ENCODE measurements at places on chromosomes 12 and 14.

GRCh38 chr14:22438742-22439141, 150.3 kb downstream of the DAD1 start:
- DNase-seq: no peak

DNA sequence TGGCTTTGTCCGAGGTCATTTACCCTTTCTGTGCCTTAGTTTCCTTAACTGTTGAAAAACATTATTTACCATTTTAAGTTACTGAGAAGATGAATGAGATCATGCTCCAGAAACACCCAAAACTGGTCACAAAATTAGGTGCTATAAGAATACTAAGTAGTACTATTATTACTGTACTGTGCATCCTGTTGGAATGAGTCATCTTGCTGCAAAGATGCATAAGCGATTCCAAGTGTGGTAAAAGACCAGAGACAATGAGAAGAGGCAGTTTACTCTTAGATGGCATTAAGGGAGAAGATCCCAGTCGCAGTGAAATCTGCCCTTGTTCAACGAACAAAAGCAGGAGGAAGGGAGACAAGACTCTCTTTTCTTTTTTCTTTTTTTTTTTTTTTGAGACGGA, 4.2 kb upstream of the PLEKHA5 start:
- DNase-seq: no peak

- DNase-seq: no peak
Measured at GRCh38 chr12:78931466-78931990, 67.0 kb downstream of the SYT1 start.

- DNase-seq: no peak
Measured at GRCh38 chr12:765840-766239, 13.5 kb downstream of the WNK1 start.

GRCh38 chr12:41011939-41012338, 176.2 kb upstream of the PDZRN4 start:
- no peak for DNase-seq

DNA sequence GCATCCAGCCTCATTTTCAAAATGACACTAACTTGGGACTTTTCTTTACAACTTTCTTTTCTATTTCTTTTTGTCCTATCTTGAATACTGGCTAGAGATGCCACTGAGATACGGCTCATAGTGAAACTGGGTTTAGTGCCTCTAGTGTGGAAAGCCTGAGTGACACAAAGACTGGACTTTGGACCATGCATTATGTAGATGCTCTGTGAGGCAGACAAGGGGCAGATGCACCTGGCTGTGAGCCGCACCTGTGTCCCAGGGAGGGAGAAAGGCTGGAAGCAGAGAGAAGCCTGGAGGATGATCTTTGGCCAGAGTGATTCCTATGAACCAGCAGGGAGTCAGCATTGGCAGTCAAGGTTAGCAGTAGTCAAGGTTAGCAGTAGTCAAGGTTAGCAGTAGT, 852.3 kb upstream of the TMEM132C start:
- no peak for DNase-seq

- DNase-seq: no peak
Measured at GRCh38 chr12:49293056-49293956, 1.6 kb upstream of the PRPH start.

GRCh38 chr14:94935706-94936300, 165.9 kb upstream of the GSC start:
- DNase-seq: no peak

DNA sequence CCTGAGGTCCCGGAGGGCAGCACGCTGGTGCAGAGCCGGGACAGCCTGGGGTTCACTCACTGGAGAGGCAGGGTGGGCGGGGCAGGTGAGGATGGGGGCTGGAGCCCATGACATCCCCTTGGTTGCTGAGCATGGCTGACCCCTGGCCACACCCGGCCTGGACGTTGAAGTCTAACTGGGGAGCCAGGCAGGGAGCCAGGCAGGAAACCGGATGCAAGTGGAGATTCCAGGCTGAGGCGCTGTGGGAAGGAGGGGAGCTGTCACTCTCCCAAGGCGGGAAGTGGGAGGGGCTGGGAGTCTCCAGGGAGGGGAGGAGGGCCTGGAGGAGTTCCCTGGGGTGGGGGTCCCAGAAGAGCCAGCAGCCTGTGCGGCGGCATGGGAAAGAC, 7.7 kb upstream of the INF2 start:
- no peak for DNase-seq

- DNase-seq: peak; percentile 78
Measured at GRCh38 chr12:54596526-54596946, 8.1 kb upstream of the PPP1R1A start.

GRCh38 chr14:51691176-51691575, 39.5 kb downstream of the FRMD6 start:
- DNase-seq: no peak

DNA sequence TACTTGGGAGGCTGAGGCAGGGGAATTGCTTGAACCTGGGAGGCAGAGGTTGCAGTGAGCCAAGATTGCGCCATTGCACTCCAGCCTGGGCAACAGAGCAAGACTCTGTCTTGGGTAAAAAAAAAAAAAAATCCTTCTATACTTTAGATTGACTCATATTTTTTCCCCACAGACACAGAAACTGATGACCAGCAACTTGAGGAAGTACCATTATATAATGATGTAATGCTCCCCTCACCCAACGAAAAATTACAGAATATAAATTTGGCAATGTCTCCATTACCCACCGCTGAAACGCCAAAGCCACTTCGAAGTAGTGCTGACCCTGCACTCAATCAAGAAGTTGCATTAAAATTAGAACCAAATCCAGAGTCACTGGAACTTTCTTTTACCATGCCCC, 24.3 kb upstream of the SNAPC1 start:
- DNase-seq: no peak

- no peak for DNase-seq
Measured at GRCh38 chr14:69355607-69356281, 42.4 kb downstream of the ERH start.

- no peak for DNase-seq
Measured at GRCh38 chr14:33847066-33847465, 103.8 kb downstream of the EGLN3 start.

DNA sequence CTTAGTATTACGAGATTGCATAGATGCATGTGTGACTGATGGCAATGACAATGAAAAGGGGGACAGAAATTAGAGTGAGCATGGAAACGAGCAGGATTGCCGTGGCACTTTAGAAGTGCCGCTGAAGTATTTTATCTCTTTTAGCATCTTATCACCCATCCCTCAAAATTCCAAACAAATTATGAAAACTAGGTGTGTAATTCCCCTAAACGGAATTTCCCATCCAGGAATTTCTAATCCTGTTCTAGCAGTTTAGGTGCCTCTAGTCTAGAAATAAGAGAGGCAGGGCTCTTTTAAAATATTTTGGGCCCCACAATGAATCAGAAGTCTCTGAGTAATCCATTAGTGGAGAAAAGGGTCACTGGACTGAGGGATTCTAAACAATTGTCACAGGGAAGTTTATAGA, 947 bp downstream of the TMEM52B start:
- DNase-seq: no peak

GRCh38 chr12:57989838-57990237, 48.5 kb downstream of the ATP23 start:
- DNase-seq: no peak
